ENCODE measurements at places on chromosomes 6 and 20. TPM values are rescaled to one million over a fixed set of nuclear protein-coding genes. Genes with fewer than 3 reads are reported as not detected.

- DNase-seq, result no peak
These were observed 211.8 kb downstream of the QKI start for GRCh38 chr6:163626073-163626867.

The EMILIN3 gene
- total RNA-seq, result 0.27 TPM

The RAB22A gene
- total RNA-seq, result 26.5 TPM

GRCh38 chr20:45629496-45630100 is at the start of gene WFDC10A:
Gene WFDC10A (plus strand): TSS chr20:45629739. CDS start chr20:45629814, 75 bp downstream.
- no peak for DNase-seq

The PRSS35 gene
- 3.1 TPM for total RNA-seq

The TRERF1 gene
- 5.0 TPM for total RNA-seq

GRCh38 chr20:59043698-59044097 is 1.1 kb upstream of the PRELID3B start:
- DNase-seq, result no peak

DNA sequence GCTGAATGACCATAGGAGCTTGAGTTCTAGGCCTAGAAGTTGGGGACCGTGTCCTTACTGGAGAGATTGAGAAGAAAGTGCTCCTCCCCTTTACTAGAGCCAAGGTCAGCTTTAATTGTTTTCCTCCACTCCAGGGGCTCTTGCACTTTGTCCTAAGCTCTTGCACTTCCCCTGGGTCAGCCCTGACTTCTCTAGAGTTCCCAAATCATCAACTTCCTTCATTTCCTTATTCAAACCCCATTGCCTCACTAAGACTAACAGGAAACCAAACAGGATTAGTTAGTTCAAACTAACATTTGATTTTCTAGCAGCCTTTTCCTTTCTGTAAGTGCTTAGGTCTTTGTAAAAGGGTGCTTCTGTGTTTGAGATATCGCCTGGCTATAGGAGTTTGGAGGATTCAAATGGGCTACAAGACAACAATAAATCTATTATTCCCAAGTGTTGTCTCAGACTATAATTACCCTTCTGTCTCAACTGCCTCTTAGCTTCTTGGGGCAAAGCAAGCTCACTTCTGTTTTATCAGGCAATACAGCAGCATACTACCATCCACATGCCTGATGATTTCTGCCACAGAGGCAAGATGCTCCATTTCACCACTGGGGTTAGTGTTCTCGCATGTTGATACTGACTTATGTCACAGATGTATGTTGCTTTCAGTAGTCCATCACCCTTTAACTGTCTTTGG is 12.8 kb upstream of the DTNBP1 start:
- DNase-seq, result no peak

GRCh38 chr20:21361266-21361665 is 36.1 kb downstream of the NKX2-4 start:
- no peak for DNase-seq

DNA sequence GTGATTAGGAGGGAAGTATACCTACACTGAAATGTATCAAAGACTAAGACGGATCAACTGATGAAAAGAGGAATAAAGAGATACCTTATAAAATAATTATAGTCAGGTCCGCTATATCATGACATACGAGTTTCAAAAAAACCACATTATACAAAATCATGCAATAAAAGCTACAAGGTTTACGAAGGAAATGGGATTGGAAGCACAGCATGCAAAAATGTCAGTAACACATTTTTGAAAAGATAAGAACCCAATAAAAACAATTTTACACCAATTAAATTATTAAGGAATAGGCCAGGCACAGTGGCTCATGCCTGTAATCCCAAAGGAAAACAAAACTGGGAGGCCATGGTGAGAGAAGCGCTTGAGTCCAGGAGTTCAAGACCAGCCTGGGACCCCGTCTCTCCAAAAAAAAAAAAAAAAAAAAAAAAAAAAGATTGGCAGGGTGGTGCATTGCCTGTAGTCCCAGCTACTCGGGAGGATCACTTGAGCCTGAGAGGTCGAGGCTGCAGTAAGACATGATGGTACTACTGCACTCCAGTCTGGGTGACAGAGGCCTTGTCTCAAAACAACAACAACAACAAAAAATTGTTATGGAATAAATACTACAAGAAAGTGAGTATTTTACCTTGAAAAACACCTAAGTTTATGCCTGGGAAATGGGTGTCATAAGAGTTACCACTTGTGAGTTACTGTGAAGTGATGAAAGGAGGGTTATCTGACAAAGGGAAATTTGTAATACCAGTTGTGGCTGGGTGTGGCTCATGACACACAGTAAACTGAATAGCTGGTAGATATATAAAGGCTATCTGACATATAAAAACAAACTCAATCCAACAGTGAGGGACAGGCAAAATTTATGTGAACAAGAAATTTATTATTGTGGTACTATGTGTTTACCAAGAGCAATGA is 45.2 kb downstream of the RANBP9 start:
- no peak for DNase-seq

DNA sequence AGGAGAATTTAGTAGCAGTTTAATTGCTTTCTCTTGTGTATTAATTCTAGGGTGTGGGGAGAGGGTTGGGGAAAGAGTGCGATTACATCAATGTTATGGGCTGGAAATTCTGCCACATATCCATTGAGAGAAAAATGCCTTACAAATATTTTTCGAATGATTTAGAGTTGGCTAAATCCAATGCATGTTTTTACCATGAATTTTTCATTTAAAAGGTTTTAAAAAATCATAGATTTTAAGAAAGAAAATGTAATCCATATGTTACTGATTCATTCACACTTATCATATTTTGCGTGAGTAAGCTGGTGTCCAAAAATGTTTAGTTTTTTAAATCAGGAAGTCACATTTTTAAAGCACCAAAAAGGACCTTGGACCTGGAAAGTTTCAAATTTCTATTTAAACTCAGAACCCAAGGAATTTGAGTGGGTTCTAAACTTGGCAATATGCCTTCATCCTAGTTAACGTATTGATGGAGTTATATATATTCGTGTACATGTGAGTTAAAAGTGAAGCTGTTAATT is 627.4 kb upstream of the CITED2 start:
- no peak for DNase-seq

GRCh38 chr20:39654171-39654570 is 692.0 kb downstream of the DHX35 start:
- DNase-seq, result no peak

The B3GAT2 gene
- total RNA-seq, result not detected

DNA sequence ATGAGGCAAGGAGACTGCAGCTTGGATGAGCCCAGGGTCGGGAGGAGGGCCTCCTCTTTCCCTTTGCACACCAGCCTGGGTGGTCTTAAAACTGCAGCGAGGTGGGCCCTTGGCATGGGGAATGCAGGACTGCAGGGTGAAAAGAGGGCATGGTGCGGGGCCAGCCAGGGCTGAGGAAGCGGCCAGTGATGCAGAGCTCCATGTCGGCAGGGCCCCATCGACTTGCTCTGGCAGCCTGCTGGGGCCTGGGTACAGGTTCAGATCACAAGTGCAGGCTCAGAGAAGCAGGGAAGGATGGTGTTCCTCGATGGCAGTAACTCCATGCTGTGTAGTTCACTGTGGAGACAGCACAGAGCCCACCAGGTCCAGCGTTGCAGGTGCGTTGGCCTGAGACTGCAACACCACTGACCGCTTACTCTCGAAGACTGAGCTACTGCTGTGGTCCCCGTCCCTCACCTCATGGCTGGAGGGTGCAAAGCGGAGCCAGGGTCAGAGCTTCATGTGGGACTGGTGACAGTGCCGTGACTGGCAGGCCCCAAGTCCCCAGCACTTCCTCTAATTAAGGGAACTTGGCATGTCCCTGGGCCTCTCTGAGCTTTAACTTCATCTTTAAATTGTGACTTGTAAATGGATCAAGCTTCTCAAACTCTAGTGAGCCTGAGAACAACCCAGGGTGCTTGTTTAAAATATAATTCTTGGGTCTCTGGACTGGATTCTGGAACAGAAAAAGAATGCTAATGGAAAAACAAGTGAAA is 223.2 kb downstream of the SYNDIG1 start:
- DNase-seq, result no peak

GRCh38 chr6:156887623-156888269 is 110.6 kb downstream of the ARID1B start:
- DNase-seq, result no peak

DNA sequence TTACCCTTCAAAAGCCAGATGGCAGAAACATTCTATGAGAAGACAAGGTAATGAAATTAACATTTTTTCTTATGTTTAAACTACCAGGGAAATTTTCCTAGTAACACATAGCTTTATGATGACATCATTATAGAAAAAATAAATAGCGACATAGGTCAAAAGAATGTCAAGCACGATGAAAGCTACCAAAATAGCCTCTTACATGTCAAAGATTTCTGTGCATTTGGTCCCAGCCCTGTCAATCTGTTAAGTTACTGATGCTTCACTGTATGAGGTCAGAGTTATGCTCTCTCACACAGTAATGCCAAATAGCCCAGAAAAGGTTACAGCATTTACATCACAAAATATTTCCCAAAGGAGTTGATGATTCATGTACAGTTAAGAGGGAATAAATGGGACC is 199.8 kb upstream of the DEFB112 start:
- no peak for DNase-seq

All from thoracic aorta (tissue), 2 donors.